Erythroblast (primary cell): ENCODE measurements at places on chromosomes 12 and 14.
A peak's percentile ranks its signal among the peaks of the same experiment; 100 is the strongest.

DNA sequence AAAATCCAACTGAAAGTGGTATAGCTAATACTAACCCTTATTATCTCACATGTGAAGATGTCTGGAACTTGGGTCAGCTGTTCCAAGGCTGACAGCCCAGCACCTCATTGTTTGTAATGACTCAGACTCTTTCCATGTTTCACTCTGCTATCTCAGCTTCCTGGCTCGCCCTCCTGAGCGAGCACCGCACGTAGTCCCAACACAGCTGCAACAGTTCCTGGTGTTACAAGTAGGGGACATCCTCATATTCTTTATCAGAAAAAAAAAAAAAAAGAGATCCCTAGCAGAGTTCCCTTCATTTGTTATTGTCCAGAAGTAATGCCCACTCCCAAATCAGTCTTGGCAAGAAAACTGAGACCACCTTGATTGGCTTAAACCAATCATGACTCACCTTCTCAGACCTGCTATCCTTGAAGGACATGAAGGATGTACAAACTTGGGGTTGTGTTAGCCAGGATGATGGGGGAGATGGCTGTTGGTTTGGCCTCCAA is 92.5 kb downstream of the ADCK1 start:
- DNase-seq, result no peak

DNA sequence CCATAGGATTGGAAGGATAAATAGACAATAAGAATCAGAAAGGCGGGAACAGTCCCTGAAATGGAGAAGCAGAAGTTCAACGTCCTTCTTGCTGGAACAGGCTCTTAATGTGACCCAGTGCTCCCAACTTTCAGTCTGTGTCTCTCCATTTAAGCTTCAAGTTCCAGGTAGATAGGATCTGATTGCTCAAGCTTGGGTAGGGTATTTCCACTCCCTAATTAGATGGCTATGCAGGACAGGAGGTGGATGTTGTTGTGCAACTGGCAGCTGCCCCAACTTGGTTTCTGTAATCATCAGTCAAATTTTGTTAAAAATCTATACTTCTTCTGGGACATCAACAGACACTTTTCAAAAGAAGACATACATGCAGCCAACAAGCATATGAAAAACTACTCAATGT is 266.2 kb downstream of the C12orf75 start:
- no peak for DNase-seq

DNA sequence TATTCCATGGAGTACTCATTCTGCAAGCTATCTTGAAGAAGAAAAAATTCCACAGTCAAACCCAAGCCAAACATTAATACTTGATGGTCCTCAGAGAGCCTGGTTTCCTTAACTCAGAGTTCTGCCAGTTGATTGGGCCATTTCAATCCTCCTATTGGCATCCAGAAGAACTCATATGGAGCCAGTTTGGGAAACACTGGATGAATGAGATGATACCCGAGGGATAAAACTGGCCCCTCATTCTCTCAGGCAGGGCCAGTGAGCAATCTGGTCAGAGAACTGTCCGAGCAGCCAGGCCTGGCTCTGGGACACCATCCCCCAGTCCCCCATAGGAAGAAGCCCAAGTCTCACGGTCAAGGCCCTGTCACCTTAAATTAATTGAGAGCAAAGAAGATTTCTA is 48.8 kb downstream of the NUAK1 start:
- no peak for DNase-seq

- peak; percentile 65 for DNase-seq
Observed at GRCh38 chr12:52903285-52903854, 1.5 kb downstream of the KRT8 start.

DNA sequence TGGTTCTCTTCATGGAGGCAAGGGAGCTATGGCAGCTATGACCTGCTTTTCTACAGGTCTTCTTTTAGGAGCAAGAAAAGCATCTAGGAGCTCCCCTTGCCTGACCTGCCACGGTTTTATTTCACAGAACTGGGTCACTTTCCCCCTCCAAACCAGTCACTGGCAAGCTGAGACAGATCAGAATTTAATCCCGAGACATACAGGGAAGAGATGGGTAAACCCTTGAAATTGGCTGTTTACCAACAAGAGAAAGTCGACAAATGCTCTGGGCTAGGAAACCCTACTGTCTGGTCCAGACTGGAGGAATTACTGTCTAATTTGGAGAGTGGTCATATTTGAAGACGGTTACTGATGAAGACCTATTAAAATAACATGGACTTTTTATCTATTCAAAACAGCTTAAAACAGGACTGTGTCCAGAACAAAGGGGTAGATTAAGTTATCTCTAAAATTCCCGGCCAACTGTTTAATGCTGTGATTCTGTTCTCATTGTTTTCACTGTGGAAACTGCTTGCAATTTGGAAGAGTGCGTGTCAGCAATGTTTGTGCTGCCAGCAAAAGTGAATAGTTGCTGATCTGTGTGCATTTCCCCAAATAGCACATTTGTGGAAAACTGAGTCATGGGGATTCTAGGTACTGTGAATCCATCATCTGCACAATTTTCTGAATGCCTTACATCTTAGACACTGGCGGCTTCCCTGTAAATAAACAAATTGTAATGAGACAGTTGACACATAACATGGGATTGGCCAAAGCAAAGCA is 73.4 kb upstream of the EEA1 start:
- DNase-seq, result no peak

- no peak for DNase-seq
Observed at GRCh38 chr12:132148368-132149045, 4.2 kb downstream of the NOC4L start.

- no peak for DNase-seq
Observed at GRCh38 chr12:51244269-51244668, 5.6 kb downstream of the DAZAP2 start.

- no peak for DNase-seq
Observed at GRCh38 chr12:100447381-100447780, 26.3 kb upstream of the NR1H4 start.

- no peak for DNase-seq
Observed at GRCh38 chr14:80847070-80847469, 94.5 kb downstream of the CEP128 start.

DNA sequence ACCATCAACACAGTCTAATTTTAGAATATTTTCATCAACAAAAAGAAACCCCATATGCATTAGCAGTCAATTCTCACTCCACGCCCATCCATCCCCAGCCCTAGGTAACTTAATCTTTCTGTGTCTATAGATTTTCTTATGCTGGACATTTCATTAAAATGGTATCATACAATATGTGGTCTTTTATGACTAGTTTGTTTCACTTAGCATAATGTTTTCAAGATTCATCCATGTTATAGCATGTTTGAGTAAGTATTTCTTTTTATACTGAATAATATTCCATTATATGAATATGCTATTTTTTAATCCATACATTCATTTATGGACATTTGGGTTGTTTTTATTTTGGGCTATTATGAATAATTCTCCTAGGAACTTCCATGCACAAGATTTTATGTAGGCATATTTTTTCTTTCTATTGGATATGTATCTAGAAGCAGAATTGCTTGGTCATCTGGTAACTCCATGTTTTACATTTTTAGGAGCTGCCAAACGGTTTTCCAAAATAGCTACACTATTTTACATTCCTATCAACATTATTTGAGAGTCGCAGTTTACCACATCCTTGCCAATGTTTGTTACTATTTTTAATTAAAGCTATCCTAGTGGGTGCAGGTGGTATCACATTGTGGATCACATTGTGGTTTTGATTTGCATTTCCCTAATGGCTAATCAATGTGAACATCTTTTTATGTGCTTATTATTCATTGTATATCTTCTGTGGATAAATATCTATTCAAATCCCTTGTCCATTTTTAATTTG is 49.0 kb downstream of the RERG start:
- no peak for DNase-seq

DNA sequence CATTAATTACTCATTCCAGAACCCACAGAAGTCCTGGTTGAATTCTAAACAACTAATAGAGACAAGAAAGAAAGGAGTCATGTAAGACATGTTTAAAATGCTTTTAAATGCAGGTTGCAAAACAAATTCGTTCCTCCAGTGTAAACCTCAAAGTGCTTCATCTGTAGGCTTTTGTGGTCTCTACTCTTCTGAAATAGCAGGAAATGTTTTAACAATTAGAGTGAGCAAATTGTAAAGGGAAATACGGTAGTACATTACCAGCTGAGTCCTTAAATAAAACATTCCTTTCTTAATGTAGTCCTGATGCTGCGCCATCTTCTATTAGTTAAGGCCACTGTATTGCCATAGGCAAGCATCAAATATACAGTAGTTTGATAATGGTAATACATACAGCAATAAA is 1934.2 kb upstream of the SEL1L start:
- DNase-seq, result no peak

DNA sequence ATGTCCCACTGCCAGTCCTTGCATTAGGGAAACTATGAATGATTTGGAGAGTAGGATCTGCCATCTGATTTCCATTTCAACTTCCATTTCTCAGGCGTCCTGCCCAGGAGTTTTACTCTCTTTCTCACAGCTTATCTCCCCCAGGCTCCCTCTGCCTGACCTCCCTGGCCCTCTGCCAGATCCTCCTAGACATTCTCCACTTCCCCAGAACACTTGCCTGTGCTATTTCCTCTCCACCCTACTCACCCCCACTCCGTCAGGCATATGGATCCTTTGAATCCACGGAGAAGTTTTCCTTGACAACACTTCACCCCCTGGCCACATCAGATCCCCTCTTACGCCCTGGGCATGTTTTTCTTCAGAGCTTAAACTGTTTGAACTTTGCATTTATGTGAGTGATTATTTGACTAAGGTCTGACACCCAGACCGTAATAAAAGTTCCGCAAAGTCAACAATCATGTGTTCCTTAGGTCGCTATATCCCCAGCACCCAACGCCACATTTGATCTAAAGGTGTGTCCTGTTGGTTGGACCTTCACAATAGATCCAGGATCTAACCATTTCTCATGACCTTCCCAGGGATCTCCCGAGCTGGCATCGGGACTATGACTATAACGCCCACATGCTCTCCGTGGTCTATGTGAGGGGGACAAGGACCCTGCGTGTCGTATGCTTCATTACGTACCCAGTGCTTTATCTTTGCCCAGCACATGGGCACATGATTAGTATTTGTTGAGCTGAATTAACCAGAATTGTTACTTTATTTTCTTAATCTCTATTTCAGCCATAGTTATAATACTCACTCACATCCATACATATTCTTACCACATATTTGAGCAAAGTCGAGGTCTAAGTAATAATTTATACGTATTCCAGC is 255.8 kb upstream of the FOXN3 start:
- peak; percentile 44 for DNase-seq

- peak; percentile 69 for DNase-seq
Observed at GRCh38 chr14:69152181-69152901, 578 bp downstream of the DCAF5 start.

DNA sequence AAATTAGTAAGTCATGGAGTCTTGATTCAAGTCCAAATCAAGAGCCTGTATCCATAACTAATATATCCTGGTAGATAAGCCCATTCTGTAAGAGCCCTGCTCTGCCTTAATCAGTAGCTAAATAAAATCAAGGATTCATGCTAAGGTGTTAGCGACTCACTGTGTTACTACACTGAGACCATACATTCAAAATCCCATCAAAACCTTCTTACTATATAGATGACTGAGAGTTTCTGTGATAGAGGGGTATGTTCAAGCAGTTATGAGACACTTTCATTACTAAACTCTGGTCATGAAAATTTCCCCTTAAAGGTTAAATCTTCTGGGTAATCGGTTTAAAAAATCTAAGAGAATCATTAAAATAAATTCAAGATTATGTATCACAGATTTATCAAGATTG is 78.5 kb downstream of the MDGA2 start:
- DNase-seq, result no peak

GRCh38 chr12:116241157-116241759 is 36.2 kb downstream of the MED13L start:
- DNase-seq, result no peak

GRCh38 chr14:39626589-39627576 is 194.7 kb upstream of the FBXO33 start:
- DNase-seq, result no peak

GRCh38 chr14:85533023-85533860 is 3.3 kb downstream of the FLRT2 start:
- peak; percentile 22 for DNase-seq

DNA sequence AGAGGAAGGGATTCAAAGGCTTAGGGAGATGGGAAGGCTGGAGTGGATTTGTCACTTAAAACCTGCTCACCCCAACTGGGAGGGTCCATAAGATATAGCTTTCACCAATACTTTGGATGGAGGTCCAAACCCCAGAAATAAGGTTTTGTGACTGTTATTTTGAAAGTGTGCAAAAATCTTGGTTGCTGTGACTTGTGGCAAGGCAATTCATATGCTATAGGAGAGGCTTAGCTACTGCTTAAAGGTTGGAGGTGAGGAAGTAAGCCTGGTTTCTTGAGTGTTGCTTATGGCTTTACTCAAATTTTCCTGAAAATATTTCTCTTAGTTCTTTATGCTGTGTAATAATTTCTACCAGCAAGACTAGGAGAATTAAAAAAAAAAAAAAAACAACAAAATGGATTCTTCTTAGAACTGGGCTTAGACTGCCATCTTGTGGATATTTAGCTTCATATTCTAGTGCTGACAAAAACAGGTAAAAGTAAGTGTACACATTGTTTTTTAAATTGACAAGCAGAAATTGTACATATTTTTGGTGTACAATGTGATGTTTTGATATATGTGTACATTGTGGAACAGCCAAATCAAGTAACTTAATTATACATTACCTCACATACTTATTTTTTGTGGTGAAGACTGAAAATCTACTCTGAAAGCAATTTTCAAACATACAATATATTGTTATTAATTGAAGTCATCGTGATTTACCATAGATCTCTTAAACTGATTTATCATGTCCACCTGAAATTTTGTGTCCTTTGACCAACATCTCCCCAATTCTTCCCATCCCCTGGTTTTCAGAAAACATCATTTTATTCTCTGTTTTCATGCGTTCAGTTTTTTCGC is 23.0 kb downstream of the PDE6H start:
- DNase-seq, result peak; percentile 85

DNA sequence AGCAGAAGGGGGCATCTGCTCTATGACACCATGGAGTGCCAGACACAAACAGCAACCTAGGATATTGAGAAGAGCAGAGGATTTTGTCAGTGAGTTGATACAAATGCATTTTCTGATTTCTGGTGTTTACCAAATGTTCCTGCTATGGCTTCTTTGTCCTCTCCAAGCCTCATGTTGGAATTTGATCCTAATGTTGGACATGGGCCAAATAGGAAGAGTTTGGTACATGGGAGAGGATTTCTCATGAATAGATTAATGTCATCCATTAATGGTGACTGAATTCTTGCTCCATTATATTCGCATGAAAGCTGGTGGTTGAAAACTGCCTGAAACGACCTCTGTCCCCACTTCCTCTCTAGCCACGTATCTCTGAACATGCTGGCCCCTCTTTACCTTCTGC is 1002.2 kb upstream of the FLRT2 start:
- DNase-seq, result no peak

DNA sequence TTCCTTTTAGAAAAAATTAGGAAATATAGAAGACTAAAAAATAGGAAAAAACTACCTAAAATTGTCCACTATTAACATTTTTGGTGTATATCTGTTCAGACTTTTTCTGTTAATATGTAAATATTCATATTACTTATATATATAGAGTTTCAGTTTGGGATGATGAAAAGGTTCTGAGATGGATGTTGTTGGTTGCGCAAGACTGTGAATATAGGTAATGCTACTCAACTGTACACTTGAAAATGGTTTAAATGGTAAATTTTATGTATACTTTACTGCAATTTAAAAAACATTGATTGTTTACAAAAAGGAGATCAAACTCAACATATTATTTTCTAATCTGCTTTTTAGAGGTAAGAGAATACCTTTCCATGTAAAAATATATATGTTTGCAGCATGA is 200.9 kb downstream of the RAD51B start:
- no peak for DNase-seq
